ENCODE measurements at places on chromosomes 7 and 10. TPM values are rescaled to one million over a fixed set of nuclear protein-coding genes. Genes with fewer than 3 reads are reported as not detected.
A peak's percentile ranks its signal among the peaks of the same experiment; 100 is the strongest.

URGCP gene
- 23.0 TPM for total RNA-seq

COL1A2 gene
- total RNA-seq, result 6,748 TPM

OR2A42 gene
- total RNA-seq, result not detected

DNA sequence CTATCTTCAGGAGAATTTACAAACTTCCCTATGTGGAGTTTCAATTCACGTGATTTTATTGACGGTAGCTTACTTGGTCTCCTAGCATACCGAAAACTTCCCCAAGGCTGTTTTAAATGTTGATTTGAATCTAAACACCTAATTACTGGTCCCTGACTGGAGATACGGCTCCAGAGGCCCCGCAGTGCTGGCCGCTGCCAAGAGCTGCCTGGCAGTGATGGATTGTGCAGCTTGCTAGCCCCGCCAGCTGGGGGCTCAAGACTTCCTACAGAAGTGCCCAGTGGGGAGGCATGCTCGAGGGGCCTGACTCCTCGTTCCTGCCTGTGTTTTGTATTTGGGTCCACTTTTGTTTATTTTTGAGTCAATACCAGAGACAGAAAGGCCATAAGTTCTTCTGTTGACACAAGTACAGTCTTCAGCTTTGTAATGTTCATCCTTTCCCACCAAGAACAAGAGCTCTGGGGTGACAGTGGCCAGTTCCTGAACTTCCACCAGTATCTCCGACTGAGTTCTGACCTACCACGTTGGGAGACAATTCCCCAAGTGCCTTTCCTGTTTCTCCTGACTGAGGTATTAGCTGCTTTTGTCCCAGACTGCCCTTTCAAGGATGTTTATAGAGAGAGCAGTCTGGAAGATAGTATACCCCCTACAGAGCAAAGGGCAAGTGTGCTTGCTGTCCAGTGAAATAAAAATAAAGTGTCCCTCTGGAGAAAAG lies 80.7 kb upstream of the CXCL12 start:
- DNase-seq, result peak; percentile 19
- H3K27me3 ChIP-seq, result no peaks in the 10 kb centered on the region
- no peak overlapping the region for H3K4me3 ChIP-seq
- H3K4me1 ChIP-seq, result peaks cover 9% of the 10 kb centered on the region

- no peaks in the 10 kb centered on the region for H3K27me3 ChIP-seq
- H3K36me3 ChIP-seq, result no peaks in the 10 kb centered on the region
- H3K4me1 ChIP-seq, result no peaks in the 10 kb centered on the region
- no peak overlapping the region for H3K27ac ChIP-seq
- DNase-seq, result peak; percentile 8
These were observed 80.8 kb downstream of the DNAJB9 start for GRCh38 chr7:108650467-108650866.

DNA sequence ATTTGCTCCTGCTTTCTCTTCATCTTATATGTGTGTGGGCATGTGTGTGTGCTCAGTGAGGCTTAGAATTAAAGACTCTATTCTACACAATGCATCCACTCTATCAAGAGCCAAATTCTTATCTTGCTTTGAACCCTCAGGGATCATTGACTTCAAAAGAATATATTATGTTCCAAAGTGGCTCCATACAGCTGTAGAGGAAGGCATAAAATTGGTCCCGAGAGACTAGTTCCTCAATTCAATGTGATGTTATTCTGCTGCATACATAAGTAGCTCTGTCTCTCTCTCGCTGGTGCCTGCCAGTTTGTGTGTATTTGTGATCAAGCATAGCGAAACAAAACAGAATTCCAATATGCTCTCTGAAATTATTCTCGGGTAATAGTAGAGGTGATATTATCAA lies 997.9 kb upstream of the POT1 start:
- H3K27ac ChIP-seq, result no peak overlapping the region
- H3K4me1 ChIP-seq, result no peaks in the 10 kb centered on the region
- no peak for DNase-seq
- no peak overlapping the region for H3K4me3 ChIP-seq

GRCh38 chr7:48617508-48617907 lies 306.8 kb upstream of the CDC14C start:
- H3K4me1 ChIP-seq, result no peaks in the 10 kb centered on the region
- H3K27ac ChIP-seq, result no peak overlapping the region
- no peaks in the 10 kb centered on the region for H3K27me3 ChIP-seq
- H3K36me3 ChIP-seq, result no peaks in the 10 kb centered on the region
- no peak for DNase-seq

DNA sequence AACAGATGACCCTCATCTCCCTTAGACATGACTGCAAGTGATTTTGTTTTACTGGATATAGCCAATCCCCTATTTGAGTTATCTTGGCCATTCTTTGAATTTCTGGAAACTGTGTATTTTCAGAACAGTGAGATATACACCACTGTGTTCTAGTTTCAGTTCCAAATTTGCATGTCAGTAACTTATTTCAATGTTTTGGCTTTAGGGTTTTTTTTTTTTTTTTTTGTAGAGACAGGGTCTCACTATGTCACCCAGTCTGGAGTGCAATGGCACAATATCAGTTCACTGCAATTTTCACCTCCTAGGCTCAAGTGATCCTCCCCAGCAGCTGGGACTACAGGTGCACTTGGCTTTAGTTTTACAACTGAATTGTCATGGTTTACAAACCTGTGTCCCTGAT lies 67.2 kb downstream of the ATAD1 start:
- no peak for DNase-seq
- H3K36me3 ChIP-seq, result peaks cover 16% of the 10 kb centered on the region
- peaks cover 17% of the 10 kb centered on the region for H3K4me1 ChIP-seq
- no peaks in the 10 kb centered on the region for H3K27me3 ChIP-seq
- H3K4me3 ChIP-seq, result no peak overlapping the region

DNA sequence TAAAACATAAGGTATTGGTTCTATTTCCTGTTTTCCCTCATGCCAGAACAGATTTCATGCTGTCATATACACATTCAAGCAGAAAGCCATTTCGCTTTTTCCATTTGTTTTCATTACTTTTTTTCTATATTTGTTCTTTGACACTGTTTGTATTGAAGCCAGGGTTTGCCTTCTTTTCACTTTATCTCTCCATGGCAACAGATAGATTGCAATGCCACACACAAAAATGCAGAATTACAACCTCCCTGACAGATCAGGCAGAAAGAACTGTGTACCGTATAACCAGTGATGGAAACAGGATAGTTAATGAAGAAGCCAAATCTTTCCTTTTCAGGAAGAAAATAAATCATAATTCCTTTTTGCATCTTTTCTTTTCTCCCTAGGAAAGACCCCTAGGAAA lies 103.0 kb upstream of the PCGF5 start:
- H3K4me3 ChIP-seq, result no peak overlapping the region
- no peaks in the 10 kb centered on the region for H3K36me3 ChIP-seq
- peaks cover 3% of the 10 kb centered on the region for H3K27me3 ChIP-seq
- no peak for DNase-seq
- H3K4me1 ChIP-seq, result no peaks in the 10 kb centered on the region

DNA sequence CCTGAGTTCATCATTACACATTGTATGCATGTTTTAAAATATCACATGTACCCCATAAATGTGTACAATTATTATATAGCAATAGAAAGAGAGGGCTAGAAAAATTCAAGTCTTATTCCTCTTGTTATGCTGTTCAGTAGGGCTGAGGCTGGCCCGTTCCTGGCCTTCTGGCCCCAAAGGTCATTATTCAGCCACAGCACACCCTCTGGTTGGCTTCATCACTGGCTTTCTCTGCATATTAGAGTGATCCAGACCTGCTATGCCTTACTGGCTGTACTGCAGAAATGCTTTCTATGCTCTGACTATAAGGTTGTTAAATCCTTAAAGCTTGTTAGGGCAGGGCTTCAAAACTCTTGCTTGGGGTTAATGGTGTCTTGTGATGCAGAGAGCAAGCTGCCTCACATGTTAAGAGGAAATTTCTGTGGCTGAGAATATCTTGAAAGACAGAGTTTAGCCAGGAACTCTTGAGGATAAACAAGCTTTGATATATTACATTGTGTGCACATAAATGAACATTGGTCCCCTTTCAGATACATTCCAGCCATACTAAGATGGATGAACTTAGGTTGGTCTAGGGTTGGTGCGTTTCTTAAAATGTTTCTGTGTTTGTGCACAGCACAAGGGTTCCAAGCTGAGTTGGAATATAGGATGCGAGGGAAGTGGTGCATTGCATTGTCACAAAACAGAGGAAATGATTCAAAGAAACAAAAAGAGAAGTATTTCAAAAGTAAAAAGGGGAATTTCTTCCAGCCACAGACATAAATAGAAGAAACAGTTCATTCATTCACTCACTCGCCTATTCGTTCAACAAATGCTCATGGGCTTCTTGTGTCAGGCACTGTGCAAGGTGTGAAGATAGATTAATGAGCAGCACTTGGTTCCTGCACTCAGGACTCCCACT lies 61.6 kb upstream of the WDR11 start:
- no peak for DNase-seq
- no peak overlapping the region for H3K4me3 ChIP-seq
- H3K27ac ChIP-seq, result no peak overlapping the region

DNA sequence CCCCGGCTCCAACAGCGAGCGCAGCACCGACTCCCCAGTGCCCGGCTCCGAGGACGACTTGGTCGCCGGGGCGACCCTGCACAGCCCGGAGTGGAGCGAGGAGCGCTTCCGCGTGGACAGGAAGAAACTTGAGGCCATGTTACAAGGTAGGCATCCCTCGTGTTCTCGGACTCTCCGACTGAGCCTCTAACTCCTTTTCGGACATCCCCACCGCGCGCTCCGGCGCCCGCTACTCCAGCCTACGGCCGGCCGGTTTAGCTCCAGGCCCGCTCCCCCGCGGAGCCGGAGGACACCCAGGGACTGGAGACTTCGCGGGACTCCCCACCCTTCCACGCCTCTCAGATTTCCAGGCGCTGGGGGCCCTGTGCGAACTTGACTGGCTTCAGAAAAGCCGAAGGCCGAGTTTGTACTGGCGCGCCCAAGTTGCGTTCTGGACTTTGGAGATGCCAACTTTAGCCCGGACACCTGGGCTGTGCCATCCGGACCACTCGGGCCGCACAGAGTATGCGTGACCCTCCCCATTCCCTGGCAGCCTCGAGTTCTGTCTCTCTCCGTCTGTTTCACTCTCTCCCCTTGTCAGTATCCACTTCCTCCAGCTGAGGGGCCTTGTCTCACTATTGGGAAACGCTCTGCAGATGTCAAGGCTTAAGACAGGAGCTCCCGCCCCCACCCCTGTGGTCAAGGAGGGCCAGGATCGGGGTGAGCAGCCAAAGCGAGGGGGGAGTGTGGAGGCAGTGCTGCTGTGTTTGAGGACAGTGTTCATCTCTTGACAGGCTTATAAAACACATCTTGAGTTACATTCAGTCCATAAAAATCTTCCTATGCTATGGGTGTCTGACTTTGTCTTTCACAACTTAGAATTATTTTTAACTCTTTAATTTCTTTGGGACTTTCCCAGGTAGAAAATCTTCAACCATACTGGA lies 777 bp downstream of the BICC1 start:
- peak overlapping the region; percentile 84 for H3K4me3 ChIP-seq
- H3K27ac ChIP-seq, result peak overlapping the region; percentile 80
- DNase-seq, result peak; percentile 74
- H3K36me3 ChIP-seq, result no peaks in the 10 kb centered on the region

DNA sequence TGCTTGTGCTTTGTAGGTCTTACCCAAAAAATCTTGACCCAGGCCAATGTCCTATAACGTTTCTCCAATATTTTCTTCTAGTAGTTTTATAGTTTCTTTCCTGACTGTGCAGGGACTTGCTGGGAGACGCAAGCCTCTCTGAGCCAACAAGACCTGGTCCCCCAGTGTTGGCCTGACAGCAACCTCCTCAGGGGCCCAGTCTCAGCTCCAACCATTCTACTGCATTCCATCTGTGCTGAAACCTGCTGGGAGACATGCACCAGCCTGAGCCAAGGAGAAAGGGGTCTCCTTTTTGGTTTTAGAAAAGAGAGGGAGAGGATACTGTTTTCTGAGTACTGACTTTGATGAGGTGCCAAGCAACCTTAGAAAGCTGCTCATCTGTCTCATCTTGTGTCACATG lies 251.4 kb downstream of the PRKG1 start:
- H3K4me1 ChIP-seq, result no peaks in the 10 kb centered on the region
- H3K36me3 ChIP-seq, result no peaks in the 10 kb centered on the region
- H3K4me3 ChIP-seq, result no peak overlapping the region
- no peak for DNase-seq
- H3K27ac ChIP-seq, result no peak overlapping the region

DNA sequence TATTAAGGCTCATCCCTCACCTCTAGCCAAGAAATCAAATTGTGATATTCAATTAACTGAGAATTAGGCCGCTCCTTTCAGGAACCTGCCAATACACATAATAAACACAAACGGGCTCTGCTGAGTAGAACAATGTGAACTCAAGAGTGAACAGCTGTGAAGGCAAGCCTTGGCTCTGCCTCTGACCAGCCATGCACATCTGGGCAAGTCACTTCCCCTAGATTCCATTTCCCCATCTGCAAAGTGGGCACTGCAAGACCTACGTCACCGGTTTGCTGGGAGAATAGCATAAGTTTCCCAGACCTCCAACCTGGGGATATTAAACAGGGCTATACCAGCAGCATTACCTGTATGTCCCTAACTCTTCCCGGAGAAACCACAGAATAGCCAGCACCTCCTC lies 355.2 kb downstream of the TNS3 start:
- H3K27ac ChIP-seq, result no peak overlapping the region
- DNase-seq, result no peak
- H3K27me3 ChIP-seq, result no peaks in the 10 kb centered on the region

Measured in astrocyte (in vitro differentiated cells and primary cell).